ENCODE measurements at places on chromosomes 1 and 21.

DNA sequence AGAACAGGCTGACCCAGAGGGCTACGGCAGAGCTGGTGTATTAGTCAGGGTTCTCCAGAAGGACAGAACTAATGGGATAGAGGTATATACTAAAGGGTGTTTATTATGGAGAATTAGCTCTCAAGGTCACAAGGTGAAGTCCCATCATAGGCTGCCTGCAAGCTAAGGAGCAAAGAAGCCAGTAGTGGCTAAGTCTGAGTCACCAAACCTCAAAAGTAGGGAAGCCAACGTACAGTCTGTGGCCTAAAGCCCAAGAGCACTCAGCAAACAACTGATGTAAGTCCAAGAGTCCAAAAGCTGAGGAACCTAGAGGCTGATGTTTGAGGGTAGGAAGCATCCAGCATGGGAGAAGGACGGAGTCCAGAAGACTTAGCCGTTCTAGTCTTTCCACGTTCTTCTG lies 179.2 kb downstream of the BACH1 start:
- no peak for DNase-seq

- no peak for DNase-seq
Observed at GRCh38 chr1:38817267-38818174, 42.1 kb downstream of the RRAGC start.

DNA sequence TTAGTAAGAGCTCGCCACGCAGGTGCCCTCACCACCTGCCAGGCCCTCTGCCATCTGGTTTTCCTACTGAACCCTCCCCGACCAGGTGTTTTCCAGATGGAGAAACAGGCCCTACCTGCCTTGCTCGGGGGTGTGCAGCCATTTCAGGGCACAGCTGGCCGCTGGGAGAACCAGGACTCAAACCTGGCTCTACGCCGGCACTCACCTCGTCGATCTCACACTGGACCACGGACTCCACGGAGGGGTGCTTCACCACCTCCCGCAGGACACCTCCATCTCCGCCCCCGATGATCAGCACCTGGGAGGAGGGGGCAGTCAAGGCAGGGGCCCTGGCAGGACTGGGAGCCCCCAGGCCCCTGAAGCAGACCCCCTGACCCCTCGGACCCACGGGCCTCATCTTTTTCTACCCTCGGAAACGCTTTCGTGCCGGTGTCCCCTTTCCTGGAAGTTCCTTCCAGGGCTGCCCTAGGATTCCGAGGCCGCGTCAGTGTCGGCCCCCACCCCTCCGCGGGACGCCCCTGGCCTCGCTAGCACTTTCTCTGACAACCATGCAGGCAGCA lies 1.1 kb downstream of the SRM start:
- peak; percentile 78 for DNase-seq

- no peak for DNase-seq
Observed at GRCh38 chr1:55148676-55149075, 66.5 kb downstream of the USP24 start.

DNA sequence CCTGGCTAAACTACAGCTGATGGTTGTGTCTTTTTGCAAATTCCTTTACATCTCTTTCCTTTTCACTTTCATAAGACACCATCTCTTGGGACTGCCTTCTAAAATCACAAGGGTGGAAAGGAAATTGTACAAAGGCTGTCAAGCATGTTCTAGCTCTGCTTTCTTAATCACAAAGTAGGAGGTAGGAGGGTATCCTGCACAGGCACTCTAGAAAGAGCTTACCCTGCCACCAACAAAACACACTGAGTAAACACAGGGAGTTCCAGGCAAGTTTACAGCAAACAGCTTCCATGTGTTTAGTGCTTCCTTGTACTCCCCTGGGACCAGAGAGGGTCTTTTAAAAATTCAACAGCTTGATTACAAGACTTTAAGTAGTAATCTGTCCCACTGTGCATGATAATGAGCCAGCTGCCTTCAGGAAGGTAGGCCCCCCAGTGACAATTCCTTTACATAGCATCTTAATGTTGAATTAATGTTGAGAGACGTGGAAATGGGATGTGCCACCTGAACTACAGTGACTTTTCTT lies 2.4 kb downstream of the PLPP3 start:
- DNase-seq, result peak; percentile 15

DNA sequence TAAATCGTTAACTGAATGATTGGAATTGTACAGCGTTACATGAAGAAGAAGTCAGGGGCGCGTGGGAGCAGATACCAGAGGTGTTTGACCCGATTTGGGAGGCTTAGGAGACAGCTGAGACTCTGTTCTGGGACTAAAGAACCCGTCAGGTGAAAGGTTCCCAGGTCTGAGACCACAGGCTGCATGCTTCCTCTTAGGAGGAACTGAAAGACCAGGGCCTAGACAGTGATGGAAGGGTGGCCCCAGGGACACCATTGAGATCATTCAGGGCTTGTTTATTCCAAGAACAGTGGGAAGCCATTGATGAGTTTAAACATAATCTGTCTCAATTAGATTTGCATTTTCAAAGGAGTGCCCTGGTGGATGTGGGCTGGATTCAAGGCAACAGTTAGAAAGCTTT lies 904 bp downstream of the KLF17 start:
- no peak for DNase-seq

- DNase-seq, result no peak
Observed at GRCh38 chr21:37405629-37406028, 39.1 kb downstream of the DYRK1A start.

DNA sequence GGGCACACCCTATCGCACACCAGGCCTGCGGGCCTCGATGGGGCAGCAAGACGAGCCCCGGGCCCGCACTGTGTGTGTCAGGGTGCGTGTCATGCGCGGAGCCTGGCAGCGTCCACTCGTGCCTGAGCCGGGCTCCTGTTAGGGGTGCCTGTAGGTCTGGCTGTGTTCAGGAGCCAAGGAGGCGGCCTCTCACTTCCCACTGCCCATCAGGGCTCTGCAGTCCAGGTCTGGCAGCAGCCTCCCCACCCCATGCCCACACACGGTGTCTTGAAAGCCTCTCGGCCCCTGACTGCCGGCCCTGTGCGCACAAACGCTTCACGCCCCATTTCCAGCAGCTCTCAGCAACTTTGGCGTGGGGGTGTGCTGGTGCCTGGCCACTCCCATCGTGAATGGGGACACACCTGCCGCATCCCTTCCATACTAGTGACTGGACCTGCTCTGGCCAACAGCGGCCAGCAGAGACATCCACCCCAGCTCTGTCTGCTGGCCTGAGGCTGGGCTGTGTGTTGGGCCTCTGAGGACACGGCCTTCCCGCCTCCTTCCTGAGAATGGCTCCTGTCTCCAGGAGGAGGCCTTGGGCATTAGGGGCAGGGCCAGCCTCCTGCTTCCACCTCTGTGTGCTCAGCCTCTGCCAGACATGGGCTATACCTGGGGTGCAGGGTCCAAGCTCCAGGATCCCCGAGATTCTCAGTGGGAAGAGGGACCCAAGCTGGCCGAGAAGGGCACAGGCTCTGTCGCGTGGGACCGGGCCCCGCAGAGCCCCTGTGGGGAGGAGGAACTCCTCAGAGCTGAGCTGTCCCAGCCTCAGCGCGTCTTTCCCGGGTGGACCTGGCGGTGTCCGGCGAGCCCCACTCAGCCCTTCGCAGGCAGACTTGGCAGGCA lies 41.8 kb upstream of the ACTRT2 start:
- peak; percentile 73 for DNase-seq

- no peak for DNase-seq
Observed at GRCh38 chr1:12215118-12215961, 14.5 kb upstream of the VPS13D start.

- DNase-seq, result peak; percentile 33
Observed at GRCh38 chr1:9198538-9199361, 35.8 kb upstream of the H6PD start.

GRCh38 chr1:75672528-75673393 lies 51.7 kb upstream of the ACADM start:
- DNase-seq, result no peak

- no peak for DNase-seq
Observed at GRCh38 chr21:29212446-29212845, 82.0 kb downstream of the MAP3K7CL start.

Measured in DMS79 (cell line).